Activated CD8-positive, alpha-beta memory T cell treated with anti-CD3 and anti-CD28 coated beads, Interleukin-2, amount 10 ng/mL, durations not matched to agents 7 days and 5 days (primary cell): ENCODE measurements at places on chromosomes 6 and 20. TPM values are rescaled to one million over a fixed set of nuclear protein-coding genes. Genes with fewer than 3 reads are reported as not detected.

The GSTA2 gene
- not detected for total RNA-seq

The PACSIN1 gene
- 2.2 TPM for total RNA-seq

DNA sequence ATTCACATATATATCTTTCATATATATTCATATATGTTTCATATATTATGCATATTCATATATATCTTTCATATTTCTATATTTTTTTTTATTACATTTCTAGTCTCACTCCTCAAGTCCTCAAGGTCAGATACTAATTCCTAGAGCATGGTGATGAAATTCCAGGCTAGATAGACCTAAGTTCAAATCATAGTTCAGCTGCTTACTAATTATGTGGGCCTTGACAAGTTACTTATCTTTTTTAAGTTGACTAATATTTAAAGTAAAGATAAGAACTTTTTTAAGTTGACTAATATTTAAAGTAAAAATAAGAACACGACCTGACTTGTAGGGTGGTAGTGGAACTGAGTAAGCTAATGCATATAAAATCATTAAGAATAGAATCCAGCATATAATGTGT lies 495.6 kb upstream of the MAN1A1 start:
- no peaks in the 10 kb centered on the region for H3K4me1 ChIP-seq
- H3K27me3 ChIP-seq = no peaks in the 10 kb centered on the region
- DNase-seq = no peak
- H3K4me3 ChIP-seq = no peak overlapping the region

DNA sequence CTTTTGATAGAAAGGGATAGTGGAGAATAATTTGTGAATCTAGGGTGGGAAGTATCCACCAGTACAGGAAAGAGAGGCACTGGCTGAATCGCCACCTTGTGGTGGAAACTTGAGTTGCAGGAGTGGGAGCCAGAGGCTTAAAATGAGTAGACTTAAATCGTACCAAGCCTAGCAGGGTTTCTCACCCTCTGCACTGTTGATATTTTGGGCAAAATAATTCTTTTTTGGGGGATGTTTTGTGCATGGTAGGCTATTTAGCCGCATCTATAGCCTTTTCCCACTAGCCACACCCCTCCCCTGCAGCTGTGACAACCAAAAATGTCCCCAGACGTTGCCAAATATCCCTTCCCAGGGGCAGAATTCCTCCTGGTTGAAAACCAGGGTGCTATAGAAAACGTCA lies 119.1 kb downstream of the DHX35 start:
- H3K27ac ChIP-seq = no peak overlapping the region
- peaks cover 8% of the 10 kb centered on the region for H3K4me1 ChIP-seq
- peaks cover 36% of the 10 kb centered on the region for H3K27me3 ChIP-seq
- peak; percentile 87 for DNase-seq
- no peak overlapping the region for H3K4me3 ChIP-seq

DNA sequence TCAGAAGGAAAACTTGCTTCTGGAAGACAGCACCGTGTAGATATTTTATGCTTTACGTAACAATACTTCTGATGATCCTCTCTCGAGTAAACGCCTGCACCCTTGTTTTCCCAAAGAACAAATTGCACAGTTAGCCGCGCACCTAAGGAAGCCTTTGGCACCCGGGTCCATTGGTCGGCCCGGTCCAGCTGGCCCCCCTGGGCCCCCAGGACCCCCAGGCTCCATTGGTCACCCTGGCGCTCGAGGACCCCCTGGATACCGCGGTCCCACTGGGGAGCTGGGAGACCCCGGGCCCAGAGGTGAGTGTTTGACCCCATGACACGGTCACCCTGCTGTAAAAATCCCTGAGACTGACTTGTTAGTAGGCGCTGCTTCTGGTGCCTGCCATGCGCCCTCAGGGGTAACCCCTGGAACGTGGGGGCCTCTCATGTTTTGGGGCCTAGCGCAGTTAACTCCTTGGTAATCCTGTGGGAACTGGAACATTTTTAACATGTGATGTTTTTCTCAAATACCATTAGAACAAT lies 20.2 kb downstream of the COL9A3 start:
- H3K27ac ChIP-seq = no peak overlapping the region
- H3K4me1 ChIP-seq = peaks cover 9% of the 10 kb centered on the region
- no peaks in the 10 kb centered on the region for H3K27me3 ChIP-seq
- no peak overlapping the region for H3K4me3 ChIP-seq

- H3K4me1 ChIP-seq = peaks cover 25% of the 10 kb centered on the region
- H3K27me3 ChIP-seq = no peaks in the 10 kb centered on the region
- H3K36me3 ChIP-seq = peaks cover 14% of the 10 kb centered on the region
- peak overlapping the region; percentile 40 for H3K27ac ChIP-seq
- peak overlapping the region; percentile 71 for H3K4me3 ChIP-seq
Measured at GRCh38 chr20:32190616-32191415, 16.7 kb downstream of the PLAGL2 start.

The BPI gene
- not detected for total RNA-seq

GRCh38 chr6:110643175-110643574 lies 166.8 kb upstream of the SLC22A16 start:
- no peaks in the 10 kb centered on the region for H3K27me3 ChIP-seq
- peaks cover 36% of the 10 kb centered on the region for H3K36me3 ChIP-seq
- no peak for DNase-seq
- peaks cover 19% of the 10 kb centered on the region for H3K4me1 ChIP-seq
- no peak overlapping the region for H3K4me3 ChIP-seq

The PABPC1L gene
- total RNA-seq = 126 TPM
